ENCODE measurements at places on chromosomes 4 and X.

DNA sequence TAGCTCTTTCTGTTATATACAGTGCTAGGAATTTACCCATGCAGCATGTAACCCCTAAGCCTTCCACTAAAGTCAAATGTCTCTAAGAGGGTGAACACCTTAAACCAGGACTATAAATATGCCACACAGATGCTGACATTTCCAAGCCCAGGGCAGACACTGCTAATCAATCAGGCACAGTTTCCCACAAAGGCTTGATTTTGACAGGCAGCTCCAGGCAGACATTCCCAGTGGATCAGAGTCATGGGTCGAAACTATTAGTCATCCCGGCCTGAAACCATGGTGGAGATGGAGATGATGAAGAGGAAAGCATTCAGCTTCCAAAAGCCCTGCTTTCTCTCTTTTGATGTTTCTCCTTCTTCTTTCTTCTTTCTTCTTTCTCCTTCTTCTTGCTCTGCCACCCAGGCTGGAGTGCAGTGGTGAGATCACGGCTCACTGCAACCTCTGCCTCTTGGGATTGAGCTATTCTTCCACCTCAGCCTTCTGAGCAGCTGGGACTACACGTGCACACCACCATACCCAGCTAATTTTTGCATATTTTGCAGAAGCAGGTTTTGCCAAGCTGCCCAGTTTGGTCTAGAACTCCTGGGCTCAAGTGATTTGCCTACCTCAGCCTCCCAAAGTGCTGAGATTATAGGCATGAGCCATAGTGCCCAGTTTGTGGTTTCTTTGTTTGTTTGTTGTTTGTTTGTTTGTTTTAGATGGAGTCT is 21.0 kb upstream of the SORCS2 start:
- no peak for DNase-seq

- DNase-seq = no peak
Measured at GRCh38 chrX:148372925-148373324, 127.5 kb upstream of the AFF2 start.

DNA sequence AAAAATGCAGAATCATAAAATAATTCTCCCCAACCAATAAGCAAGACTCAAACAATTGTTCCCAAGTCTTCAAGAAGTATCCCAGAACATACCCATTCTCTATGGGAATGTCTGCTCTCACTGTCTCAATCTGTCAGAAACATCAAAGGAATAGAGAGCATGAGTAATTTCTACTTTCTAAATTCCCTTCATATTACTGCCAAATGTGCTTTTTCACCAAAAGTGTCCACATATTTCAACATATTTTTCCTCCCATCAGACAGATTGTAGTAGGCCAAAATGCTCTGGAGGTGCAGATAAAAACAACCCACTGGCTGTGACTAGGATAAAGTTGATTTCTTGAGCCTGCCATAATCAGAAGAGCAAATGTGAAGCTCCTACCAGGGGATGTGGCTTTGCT is 692.0 kb upstream of the FAM241A start:
- DNase-seq = no peak

DNA sequence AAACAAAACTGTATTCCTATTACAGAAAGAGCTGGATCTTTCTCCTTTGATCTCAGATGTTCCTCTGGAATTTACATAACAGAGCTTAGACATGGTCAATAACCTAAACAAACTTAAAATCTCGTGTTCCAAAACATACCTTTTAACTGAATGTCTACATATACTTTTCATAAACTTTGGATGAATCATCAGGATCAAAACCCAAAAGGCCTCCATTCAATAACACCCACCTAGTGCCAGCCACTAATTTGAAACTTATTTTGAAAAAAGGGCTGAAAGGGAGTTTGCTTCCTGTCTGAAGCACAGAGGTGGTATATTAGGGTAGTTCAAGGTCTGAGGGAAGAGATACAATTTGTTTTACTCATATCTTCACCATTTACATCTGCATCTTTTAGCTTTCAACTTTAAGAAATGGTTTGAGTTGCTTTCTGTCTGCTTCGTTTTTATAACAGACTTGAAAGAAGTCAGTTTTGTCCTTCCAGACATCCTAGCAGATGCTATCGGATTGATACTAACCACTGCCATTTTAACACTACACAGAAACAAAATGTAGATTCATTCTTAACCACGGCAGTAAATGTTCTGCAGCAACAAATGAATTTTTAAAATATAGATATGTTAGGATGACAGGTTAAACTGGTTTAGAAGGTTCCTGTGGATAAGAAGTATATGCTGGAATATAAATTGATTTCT is 242.8 kb upstream of the DKK2 start:
- DNase-seq = no peak

DNA sequence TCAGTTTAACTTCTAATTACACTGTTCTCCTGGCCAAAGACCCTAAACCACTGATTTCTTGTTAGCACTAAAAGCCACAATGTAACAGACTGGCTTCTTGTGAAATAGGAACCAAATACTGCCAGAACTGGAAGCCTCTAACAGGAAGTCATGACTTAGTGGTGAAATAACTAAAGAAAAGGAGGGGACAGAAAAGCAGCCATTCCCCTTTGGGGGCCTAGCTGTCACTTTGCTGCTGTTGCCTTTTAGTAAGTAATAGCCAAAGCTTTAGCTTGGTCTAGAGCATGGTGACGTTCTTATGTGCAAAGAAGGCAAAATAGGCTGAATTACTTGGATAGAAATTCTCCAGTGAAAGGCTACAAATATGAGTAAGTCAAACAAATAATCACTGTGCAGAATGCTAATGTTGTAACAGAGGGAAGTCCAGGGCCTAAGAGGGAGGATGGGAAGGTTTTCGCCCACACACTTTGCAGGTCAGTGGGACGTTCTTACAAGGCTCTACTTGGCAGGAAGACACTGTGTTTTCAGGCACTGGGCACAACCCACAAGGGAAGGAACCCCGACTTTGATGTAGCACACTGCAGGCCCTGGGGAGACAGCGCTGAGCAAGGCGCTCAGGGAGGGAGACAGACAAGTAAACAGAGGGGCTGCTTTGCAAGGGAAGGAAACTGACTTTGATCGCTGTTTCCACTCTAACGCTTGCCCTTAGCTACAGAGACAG is 16.7 kb downstream of the GAB3 start:
- no peak for DNase-seq

DNA sequence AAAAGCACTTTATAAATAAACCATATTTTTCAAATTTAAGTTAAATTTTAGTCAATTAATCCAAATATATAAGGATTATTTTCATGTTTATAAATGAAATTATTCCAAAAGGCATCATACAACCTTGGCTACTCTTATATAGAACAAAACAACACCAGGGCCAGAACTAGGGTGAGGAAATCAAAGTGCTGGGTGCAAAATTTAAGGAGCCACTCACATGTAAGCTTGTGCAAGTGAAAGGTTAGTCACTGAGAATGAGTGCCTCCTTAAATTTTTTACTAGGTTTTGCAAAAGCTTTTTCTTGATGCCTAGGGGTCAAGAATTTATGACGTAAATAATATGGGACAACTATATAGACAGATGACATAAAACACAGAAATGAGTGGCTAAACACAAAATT is 83.4 kb upstream of the COX18 start:
- no peak for DNase-seq
